H9 (cell line): ENCODE measurements at places on chromosomes 1 and 21. TPM values are rescaled to one million over a fixed set of nuclear protein-coding genes. Genes with fewer than 3 reads are reported as not detected.
A peak's percentile ranks its signal among the peaks of the same experiment; 100 is the strongest.

DNA sequence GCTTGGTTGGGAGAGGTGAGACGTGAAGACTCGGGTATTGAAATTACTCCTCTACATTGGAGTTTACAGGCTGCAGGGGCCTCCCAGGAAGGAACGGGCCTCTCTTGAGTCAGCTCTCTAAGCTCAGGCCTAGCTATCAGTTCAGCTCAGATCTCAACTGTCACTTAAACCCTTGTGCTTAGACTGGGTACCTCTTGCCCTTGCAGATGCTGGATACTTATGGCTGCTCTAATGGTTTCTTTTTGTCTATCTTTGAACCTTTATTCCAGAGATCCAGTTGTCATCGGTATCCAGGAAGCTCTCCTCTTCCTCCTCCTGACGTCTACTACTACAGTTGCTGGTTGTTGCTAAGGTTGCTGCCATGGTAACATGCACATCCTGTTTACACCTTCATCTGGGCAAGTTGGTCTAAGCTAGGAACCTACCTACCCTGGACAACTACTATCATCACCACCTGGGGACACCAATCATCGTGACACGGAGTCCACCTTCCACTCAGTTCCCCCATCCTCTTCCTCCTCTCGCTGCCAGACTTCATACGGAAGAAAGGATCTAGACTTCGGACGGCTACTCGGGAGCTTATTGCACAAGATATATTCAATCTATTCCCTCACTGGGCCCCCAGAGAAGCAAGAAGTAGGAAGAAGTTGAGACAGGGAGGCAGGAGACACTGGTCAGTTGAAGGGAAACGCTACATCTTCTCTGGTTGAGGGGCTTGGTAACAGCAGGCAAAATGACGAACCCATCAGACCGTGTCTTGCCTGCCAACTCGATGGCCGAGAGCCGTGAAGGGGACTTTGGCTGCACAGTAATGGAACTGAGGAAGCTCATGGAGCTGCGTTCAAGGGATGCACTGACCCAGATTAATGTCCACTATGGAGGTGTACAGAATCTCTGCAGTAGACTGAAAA is 56.1 kb downstream of the ATP2B4 start:
- DNase-seq, result peak; percentile 47

GRCh38 chr1:63975481-63975880 is 201.7 kb downstream of the ROR1 start:
- no peak for DNase-seq

DNA sequence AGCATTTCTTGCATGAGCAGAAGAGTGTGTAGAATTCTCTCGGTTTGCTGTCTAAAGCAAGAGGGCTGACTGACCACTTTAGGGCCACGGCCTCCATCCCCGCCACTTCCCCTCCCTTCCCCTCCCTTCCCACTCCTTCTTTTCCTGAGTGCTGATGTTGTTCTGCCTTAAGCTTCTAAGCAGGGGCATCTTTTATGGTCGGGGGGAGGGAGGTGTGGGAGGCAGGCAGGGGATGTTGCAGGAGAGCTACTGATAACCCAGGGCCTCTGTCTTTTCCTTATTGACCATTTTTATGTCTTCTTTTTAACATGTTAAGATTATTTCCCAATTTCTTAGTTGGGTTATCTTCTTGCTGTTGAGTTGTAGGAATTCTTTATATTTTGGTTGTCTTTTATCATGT is 15.1 kb downstream of the USP25 start:
- DNase-seq, result peak; percentile 38

- no peak for DNase-seq
Observed at GRCh38 chr1:55682198-55682597, 467.0 kb upstream of the USP24 start.

DNA sequence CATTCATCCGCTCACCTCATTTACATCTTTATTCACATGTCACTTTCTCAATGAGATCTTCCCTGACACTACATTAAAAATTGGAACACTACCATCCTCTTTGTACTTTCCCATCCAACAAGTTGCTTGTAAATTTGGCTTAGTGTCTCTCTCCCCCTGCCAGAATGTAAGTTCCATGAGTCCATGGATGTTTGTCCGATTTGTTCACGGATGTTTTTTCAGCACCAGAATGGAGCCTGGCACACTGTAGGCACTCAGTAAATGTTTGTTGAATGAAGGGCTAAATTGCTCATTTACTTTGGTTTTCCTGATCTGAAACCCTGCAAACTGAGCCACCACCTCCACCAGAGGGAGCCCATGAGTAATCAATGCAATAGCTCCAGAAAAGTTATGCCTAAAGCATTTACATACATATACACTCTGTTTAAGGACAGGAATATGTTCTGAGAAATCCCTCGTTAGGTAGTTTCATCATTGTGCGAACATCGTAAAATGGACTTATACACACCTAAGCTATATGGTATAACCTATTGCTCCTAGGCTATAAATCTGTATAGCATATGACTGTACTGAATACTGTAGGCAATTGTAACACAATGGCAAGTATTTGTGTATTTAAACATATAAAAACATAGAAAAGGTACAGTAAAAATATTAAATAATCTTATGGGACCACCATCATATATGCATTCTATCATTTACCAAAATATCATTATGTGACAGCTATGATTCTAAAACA is 2.8 kb upstream of the EYA3 start:
- DNase-seq, result peak; percentile 59

DNA sequence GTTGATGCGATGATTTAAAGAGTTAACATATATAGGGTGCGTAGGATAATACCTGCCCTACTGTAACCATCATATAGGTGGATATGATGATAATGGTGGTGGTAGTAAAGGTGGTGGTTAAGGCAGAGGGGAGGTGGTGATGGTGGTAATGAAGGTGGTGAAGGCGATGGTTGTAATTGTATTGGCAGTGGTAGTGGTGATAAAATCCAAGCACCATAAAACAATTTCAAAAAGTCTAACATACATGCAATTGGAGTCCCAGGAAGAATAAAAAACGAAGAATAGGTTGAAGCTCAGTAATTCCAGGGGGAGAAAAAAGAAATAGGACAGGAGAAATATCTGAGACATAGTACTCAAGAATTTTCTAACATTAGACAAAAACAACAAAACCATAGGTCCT is 27.3 kb upstream of the RAB4A start:
- no peak for DNase-seq

DNA sequence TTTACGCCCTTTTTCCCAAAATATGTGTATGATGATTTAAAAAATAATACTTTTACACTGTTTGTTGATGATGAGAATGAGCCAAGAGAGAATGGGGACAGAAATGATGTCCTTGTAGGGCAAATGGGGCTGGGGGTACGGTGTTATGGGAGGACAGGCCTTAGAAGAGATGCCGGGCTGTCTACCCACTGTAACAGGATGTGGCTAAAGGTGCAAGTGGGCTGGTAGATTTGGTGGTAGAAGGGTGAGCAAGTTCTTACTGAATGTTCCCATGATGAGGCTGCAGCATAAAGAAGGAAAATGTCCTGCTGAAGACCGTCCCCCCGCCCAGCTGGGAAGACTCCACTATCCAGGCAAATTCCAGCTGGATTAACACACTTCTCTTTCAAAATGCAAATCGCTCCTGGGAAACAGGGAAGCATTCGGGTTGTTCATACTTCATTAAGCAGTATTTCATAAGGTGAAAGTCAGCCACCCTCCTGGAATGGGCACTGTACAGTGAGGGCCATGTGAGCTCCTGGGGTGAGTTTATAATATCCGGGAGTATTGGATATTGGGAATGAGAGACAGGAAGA is 14.0 kb downstream of the GPA33 start:
- no peak for DNase-seq

DNA sequence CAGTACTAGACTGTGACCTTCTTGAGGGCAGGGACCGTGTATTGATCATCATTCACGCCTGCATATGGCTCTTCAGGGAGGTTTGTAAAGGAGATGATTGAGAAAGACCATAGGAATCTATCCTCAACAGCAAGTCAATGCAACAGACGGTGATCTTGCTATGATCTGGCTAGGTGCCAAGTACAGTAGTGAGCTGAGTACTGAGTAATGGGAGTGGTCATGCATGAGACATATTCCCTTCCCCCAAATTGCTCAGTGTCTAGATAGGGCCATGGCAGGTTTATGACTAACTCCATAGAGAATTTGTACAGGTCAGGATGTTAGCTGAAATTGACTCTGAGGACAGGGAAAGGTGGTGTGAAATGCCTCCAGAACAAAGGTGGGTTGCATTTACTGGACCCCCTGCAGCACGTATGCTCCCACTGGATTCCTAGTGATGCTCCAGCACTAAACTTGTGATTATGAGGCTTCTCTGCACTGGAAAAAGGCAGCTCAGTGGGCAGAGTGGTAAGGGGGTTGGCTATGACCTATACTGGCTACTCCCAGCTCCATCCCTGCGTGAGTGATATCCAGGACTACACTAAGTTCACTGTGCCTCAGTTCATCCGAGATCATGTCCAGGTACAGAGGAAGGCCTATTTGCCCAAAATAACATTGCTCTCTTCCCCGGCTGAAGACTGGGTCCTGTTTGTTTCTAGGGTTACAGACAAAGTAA is 37.2 kb downstream of the KCNJ6 start:
- no peak for DNase-seq

DNA sequence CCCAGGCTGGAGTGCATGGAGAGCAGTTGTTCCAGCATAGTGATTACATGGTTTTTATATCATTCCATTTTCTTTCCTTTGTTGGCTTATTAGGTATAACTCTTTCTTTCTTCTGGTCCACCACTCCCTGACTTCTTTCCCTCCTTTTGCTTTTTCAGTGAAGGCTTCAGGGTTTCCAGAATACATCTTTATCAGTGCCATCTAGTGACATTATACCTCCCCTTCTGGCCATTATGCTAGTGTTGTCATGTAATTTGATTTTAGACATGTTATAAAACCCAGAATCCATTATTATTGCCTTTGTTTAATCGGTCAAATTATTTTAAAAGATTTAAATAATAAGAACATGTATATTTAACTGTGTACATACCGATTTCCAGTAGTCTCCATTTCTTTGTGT is 10.6 kb downstream of the RNU1-1 start:
- DNase-seq, result no peak

- no peak for DNase-seq
Observed at GRCh38 chr1:230050973-230051735, 15.9 kb upstream of the GALNT2 start.

DNA sequence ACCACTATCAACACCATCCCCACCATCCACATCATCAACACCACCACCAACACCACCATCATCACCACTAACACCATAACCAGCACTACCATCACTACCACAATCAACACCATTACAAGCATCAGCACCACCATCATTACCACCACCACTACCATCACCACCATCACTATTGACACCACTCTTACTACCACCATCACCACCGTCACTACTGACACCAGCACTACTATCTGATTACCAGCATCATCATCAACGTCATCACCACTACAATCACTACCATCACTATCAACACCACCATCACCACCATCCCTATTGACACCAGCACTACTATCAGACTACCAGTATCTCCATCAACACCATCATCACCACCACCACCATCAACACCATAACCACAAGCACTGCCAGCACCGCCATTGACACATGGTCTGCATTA is 106.1 kb upstream of the RUNX3 start:
- no peak for DNase-seq

- no peak for DNase-seq
Observed at GRCh38 chr1:163897412-163898155, 575.8 kb downstream of the NUF2 start.

DNA sequence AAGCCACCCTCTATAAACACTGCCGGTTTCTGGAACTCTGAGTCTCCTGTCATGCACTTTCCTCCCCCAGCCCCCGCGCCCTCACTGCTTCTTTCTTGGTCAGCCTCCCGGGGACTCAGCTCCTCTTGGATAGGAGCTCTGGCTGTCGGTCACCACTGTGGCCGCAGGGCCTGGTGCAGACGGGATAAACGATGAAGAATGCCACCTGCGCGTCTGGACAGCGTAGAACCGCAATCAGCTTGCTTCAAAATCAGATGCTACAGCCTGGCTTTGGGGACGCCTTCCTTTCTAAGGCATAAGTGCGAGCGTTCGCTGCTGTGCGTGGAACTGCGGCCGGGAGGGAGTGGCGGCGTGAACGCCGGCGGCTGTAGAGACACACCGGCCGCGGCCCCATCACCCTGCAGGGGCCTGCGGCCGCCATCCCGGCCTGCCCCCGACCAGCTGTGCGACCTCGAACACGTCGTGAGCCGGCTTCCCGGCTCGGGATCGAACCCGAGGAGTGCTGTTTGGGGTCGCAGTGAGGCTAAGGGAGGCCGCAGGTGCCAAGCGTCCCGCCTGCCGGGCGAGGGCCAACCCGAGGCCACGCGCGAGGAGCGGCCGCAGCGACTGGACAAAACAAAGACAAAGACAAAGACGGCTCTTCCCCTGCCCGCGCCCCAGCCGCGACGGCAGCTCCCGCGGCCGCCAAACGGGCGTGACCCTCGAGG is 688 bp downstream of the PTTG1IP start:
- DNase-seq, result no peak

GRCh38 chr1:21330544-21330943 is 40.3 kb upstream of the ECE1 start:
- DNase-seq, result no peak

GRCh38 chr21:29943885-29944284 is 4.1 kb upstream of the GRIK1 start:
- DNase-seq, result no peak

DNA sequence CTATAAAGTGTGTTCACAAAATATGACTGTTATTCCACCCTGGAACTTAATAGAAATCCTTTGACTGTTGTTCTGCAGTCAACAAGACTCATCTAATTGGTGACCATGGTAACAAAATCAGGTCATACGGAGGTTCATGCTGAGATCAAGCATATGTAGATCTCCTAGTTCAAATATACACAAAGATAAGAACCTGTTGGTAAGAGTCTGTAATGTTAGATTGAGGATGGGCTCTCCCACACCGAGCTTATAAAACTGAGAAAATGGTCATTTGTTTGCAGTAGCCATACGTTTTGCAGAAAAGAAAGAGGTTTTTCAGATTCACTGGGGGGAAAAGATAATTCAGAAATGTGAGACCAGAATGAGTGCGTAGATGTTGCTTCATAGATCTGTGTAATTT is 468.1 kb downstream of the RPS6KC1 start:
- no peak for DNase-seq

The RAD54L gene
- 43.4 and 46.8 TPM in 2 replicates for total RNA-seq

The KRTAP21-2 gene
- not detected in 2 replicates for total RNA-seq

The GBP1 gene
- not detected in 2 replicates for total RNA-seq

The WDTC1 gene
- 19.0 and 20.5 TPM in 2 replicates for total RNA-seq

The GJB4 gene
- not detected in 2 replicates for total RNA-seq

The ITGB2 gene
- 0.61 and 1.1 TPM in 2 replicates for total RNA-seq

The RHCE gene
- 0.26 and 0.90 TPM in 2 replicates for total RNA-seq

The SPRR4 gene
- not detected in 2 replicates for total RNA-seq

The SH3BGR gene
- 2.9 and 4.3 TPM in 2 replicates for total RNA-seq

The RNF186 gene
- not detected in 2 replicates for total RNA-seq

The NUAK2 gene
- 15.4 and 15.5 TPM in 2 replicates for total RNA-seq

The ADCY10 gene
- total RNA-seq, result 0.20 TPM in 1 of 2 replicates, not detected in the other

The RHOU gene
- total RNA-seq, result 3.9 and 4.2 TPM in 2 replicates

The WNT3A gene
- 0.17 and 0.20 TPM in 2 replicates for total RNA-seq

The CFHR2 gene
- total RNA-seq, result not detected in 2 replicates
